ENCODE measurements at places on chromosomes 13 and 19.

GRCh38 chr13:52104624-52105023 is 24.2 kb downstream of the NEK5 start:
- peak; percentile 10 for DNase-seq

GRCh38 chr13:74299721-74300120 is 165.5 kb upstream of the KLF12 start:
- peak; percentile 61 for DNase-seq

GRCh38 chr13:19845758-19846157 is 17.7 kb downstream of the ZMYM5 start:
- DNase-seq = peak; percentile 52

DNA sequence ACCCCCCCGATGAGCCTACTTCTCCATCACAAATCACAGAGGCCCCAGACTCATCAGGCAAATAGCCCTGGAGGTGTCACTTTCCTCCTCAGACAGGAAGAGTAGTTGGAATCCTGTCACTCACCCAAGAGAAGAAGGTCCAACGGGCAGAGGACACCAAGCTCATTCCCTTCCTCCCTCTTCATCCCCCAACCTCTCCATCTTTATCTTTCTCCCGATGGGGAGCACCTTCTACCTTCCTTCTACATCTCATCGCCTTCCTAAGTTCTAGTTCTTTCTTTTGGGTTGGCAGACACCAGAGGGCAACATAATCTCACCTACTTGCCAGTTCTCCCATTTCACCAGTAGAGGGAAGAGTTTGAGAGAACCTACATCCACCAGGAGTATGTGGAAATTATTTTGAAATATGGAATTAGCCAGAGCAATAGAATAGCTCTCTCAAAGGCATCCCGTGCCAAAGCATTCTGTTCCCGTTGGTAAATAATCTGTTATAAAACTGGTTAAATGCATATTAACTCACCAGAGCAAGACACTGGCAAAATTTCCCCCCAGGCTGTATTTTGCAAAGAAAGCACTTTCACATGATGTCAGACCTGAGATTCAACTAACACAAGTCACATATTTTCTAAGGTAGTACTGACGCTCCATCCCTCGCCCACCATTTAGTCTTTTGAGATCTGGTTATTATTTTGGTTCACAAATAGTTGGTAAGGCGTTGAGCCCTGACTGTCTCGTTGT is 55.0 kb downstream of the ZIC5 start:
- peak; percentile 66 for DNase-seq

DNA sequence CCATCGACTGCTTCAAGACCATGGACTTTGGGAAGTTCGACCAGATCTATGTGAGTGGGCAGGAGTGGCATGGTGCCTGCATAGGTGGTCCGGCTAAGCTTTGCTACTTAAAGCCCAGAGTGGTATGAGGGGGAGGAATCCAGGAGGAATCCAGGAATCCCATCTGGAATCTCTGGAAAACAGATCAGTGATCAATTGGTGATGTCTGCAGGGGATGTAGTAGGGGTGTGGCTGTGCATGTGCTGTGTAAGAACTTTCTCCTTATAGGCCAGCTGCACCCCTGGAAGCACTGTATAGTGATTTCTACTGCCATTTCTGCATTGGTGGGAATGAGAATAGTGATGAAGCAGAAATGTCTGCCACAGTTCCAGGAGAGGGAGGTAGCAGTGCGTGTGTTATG is 23.6 kb downstream of the PNPLA6 start:
- DNase-seq = no peak

DNA sequence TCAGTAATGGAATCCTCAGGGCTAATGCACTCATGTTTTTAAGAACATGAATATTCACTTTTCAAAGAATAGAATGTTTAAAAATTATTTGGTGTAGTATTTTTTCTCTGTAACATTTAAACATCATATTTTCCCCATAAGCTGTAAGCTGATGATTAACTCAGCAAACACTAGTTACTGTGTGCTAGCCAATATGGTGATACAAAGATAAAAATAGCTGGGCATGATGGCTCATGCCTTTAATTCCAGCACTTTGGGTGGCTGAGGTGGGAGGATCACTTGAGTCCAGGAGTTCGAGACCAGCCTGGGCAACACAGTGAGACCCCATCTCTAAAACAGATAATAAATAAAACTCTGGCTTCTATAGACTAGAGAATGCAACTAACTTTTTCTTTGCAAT is 13.2 kb downstream of the RNF17 start:
- no peak for DNase-seq

- no peak for DNase-seq
Measured at GRCh38 chr19:1749373-1750342, 3.6 kb upstream of the ONECUT3 start.

DNA sequence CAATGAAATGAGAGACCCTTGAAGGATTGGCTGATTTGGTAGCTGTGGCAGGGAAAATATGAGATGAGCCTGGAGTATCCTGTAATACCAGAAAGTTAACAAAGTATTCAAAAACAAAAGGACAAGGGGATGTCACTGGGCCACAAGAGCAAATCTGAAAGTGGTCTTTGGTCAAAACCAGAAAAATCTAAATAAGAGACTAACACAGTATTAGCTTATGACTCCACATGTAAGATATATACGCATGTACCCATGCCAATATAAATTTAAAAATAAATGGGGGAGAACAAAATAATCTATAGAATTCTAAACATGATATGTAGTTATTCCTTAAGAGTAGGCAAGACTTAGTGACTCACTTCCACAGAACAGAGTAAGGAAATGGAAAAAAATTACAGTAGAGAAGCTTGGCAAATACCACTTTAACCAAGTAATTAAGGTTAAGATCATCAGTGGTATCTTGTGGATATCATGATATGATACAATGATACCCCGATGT is 16.9 kb downstream of the KLF12 start:
- DNase-seq = no peak

Measured in inflammatory macrophage treated with lipopolysaccharide for 4 hours (primary cell).